ENCODE measurements at places on chromosomes 2 and 18.

DNA sequence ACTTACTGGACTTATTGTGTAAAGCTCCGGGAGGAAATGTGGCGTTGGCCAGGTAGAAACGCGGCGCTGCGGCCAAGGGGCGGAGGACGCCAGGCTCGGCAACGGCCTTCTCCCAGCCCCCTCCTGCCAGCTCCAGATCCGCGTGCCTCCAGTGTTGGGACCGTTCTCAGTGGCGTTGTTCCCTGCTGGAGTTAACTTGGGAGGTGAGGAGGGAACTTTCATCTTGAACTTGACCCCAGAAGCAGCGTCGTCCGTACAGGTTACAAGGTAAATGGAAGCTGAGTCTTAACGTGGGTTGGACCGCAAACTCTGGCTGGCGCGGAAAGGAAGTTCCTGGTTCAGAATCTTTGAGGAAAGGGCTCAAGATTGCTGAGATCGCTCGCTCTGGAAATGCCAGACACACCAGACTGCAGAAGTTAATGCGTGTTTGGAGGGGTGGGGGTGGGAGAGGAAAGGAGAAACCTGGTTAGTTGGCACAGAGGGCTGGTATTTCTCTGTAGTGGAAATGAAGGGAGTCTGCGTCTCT is 1.3 kb downstream of the TANC1 start:
- no peak for DNase-seq

- no peak for DNase-seq
These were observed 19.8 kb upstream of the ATOH8 start for GRCh38 chr2:85734015-85734414.

DNA sequence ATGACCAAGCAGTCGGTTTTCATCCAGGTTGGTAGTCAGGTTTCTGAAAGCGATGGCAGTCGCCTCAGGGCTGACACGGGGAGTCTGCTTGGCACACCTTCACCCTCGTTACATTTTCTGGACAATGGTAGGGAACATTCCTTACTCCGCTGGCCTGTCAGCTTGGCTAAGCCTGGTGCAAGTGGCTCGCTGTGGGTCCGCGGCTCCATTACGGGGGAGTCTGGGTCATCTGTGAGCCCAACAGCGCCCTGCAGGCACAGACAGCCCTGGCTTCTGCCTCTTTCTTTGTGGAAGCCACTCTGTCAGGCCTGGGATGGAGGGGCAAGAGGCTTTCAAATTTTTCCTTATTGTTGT is 95.6 kb downstream of the HDAC4 start:
- no peak for DNase-seq

DNA sequence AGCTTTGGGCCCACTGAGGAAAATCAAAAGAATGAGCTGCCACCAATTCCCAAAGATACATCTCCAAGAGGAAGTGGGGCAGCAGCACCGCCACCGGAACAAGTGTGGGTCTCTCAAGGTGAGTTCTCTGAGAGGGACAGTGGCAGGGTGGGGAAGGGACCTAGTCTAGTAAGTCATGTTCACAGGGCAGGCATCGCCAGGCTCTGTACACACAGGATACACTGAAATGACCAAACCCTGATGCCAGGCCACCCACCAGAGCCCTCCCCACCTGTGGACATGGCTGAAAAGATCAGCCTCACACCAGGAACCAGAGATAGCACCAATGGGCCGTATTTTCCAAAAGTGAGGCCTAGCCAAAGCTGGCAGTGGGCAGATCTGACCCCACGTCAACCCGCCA is 108.2 kb upstream of the SMAD2 start:
- no peak for DNase-seq

DNA sequence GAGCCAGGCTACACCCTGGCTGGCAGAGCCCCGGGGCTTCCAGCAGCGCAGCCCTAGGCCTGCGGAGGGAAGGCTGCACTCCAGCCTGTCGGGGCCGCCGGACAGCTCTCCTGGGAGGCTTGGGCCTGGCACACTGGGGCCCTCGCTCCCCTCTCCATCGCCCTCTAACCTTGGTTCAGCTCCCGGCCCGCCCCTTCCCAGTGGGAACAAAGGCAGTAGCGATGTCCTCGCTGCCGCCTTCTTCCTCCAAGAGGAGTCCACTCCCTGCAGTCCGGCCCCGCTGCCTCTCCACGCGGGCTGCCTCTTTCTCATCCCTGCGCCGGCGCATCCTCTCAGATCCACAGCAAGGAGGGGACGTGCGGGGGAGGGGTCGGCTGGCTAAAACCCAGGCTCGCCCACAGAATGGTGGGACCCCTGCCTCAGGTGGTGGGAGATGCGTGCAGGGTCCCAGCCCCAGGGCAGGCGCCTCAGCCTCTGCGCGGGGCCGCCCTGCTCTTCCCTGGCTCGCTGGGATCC is 138.1 kb downstream of the TWIST2 start:
- DNase-seq = no peak

- DNase-seq = no peak
These were observed 31.8 kb downstream of the AFF3 start for GRCh38 chr2:100110614-100111000.

DNA sequence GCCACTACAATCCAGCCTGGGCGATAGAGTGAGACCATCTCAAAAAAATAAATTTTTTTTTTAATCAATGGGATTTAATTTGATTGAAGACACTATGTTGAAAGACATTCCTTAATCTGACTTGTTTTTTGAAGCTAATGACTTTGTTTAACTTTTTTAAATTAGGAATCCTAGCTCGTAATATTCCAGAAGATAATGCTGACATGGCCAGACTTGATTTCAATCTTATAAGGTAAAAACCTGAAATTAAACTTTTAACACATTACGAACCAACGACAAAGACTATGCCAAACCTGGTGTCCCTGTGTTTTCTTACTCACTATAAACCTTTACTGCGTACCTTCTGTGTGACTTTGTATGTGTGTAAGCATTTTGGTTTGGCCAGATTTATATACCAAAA is 7.6 kb downstream of the ATIC start:
- no peak for DNase-seq

GRCh38 chr2:29290293-29291047 is 175.3 kb downstream of the CLIP4 start:
- DNase-seq = no peak

DNA sequence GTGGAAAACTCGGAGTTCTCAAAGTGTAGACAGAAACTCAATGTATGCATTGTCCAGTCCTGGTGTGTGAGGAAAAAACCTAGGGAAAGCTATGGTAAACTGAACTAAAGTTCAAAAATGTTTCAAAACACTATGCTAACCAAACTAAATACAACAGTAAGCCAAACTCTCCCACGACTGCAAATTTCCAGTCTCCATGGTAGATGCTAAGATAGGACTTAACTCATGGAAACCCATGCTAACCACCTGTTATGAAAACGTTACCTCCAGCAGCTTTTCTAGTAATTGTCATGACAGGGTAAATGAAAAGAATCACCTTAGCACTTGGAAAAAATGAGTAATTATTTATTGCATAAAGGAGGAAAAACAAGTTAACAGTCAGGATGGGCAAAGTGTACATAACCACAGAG is 135.7 kb upstream of the EPC2 start:
- no peak for DNase-seq

GRCh38 chr2:6370753-6371551 is 494.8 kb downstream of the CMPK2 start:
- no peak for DNase-seq

DNA sequence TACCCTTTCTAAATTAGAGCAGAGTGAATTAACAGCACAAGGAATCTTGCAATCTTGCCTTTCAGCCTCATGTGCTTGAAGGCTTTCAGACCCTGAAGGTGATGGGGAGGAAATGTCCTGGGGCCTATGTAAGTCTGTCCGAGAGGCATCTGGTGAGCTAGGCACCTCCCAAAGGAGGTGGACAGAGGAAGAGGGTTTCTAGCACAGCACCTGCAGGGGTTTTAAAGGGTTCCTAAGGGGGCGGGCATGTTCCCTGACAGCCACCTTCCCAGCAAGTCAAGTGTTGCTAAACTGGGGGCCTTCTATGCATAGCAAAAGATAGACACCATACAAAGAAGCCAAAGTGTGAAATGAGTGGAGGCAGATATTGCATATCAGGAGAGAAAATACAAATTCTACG is 88.5 kb downstream of the CDH2 start:
- DNase-seq = no peak

DNA sequence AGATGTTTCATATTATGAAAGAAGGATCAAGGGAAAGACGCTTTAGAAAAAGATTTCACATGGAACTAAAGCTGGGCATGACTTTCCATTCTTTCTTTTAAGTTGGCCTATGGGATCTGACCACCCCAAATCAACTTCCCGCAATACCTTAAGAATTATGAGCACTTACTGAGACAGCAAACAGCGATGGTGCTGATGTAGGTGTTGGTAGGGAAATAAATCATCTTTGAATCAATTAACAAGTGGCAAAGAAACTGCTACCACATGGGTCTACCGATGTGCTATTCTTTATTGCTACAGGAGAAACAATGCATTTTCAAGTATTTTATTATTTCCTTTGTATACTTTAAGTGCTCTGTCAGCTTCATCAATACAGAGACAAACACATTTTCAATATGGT is 239.6 kb downstream of the PIEZO2 start:
- DNase-seq = no peak

GRCh38 chr2:29039718-29040480 is 34.4 kb downstream of the PCARE start:
- DNase-seq = no peak

DNA sequence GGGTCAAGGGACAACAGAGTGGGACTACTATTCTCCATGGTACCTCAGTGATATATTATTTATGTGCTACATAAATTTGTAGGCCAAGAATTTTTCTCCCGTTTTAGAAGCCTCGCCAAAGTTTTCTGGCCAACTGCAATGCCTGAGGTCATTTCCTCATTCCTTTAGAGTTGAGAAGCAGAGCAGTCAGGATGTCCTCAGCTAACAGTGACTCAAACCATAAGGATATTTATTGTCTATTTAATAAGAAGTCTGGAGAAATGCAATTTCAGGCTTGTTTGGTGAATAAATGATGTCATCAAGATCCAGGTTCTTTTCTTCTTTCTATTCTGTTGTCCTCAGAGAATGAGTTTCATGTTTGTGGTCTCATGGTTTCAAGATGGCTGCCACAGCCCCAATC is 91.0 kb downstream of the ADCYAP1 start:
- DNase-seq = no peak

- DNase-seq = no peak
These were observed 46.2 kb upstream of the CCDC141 start for GRCh38 chr2:179096090-179096489.

GRCh38 chr2:141707486-141707885 is 423.3 kb downstream of the LRP1B start:
- DNase-seq = no peak

GRCh38 chr2:24105816-24106215 is 17.3 kb downstream of the PFN4 start:
- DNase-seq = no peak

- DNase-seq = no peak
These were observed 144.6 kb upstream of the SATB2 start for GRCh38 chr2:199602271-199602895.

DNA sequence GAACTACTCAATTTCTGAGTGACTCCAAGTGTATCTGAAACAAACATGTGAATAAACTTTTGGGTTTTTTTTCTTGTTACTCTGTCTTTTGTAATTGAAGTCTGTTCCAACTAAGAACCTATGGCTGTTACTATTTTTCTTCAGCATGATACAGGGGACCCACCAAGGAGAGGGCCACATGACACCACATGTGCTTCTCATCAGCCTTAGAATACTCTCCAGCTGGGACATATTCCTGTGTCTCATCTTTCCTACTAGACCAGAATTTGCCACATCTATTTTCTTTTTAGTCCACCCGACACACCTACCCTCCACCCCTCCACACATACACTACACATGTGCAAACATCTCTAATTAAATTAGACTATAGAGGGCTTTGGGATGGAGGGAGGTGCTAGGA is 191.7 kb upstream of the NDUFV2 start:
- no peak for DNase-seq

- no peak for DNase-seq
These were observed 244.9 kb downstream of the SP3 start for GRCh38 chr2:173720306-173720705.

DNA sequence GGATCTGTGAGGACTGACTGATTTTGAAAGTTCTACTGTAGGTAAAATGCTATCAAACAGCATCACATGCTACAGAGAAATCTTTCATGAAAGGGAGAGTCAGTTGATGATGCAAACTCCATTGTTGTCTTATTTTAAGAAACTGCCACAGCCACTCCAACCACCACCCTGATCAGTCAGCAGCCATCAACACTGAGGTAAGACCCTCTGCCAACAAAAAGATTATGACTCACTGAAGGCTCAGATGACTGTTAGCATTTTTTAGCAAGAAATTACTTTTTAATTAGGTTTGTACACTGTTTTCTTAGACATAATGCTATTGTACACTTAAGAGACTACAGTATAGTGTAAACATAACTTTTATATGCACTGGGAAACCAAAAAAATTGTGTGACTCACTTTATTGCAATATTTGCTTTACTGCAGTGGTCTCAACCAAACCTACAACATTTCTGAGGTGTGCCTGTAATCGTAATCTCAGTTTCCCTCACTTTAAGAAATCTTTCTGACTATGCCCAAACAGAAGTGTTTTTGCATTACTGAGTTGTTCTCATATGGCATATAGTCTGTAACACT is 42.8 kb downstream of the METTL8 start:
- DNase-seq = no peak
